ENCODE measurements at places on chromosomes 16 and 17. TPM values are rescaled to one million over a fixed set of nuclear protein-coding genes. Genes with fewer than 3 reads are reported as not detected.
A peak's percentile ranks its signal among the peaks of the same experiment; 100 is the strongest.

GRCh38 chr17:37744961-37745800 is at the start of gene HNF1B:
Gene HNF1B (minus strand): TSS chr17:37745059. CDS start chr17:37744884, 175 bp downstream.
- no peak for DNase-seq

GRCh38 chr16:46583036-46583435 is 38.1 kb downstream of the SHCBP1 start:
- DNase-seq, result no peak

- DNase-seq, result no peak
Measured at GRCh38 chr17:50308666-50309065, 34.4 kb downstream of the TMEM92 start.

GRCh38 chr17:57605675-57606105 is 139.4 kb downstream of the CCDC182 start:
- peak; percentile 26 for DNase-seq

DNA sequence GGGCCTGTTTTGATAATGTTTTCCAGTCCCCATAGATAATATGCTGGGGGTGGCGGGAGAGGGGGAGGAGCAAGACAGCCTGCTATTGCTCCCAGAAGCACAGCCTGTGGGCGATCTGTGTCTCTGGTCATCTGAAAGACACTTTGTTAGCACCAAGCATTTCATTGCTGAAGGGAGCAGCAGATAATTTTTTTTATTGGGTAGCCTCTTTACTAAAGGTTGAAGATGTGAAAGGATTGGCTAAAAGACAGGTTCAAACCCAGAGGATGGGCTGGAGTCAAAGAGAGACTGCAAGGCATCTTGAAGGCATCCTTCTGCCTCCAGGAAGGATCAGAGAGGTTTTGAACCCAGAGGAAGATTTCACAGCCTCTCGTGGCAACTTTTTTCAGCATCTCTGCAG is 60.6 kb downstream of the C17orf67 start:
- no peak for DNase-seq

- DNase-seq, result no peak
Measured at GRCh38 chr17:60716766-60717165, 39.1 kb downstream of the BCAS3 start.

ZNF423 gene
- 3.9 TPM for total RNA-seq

DNA sequence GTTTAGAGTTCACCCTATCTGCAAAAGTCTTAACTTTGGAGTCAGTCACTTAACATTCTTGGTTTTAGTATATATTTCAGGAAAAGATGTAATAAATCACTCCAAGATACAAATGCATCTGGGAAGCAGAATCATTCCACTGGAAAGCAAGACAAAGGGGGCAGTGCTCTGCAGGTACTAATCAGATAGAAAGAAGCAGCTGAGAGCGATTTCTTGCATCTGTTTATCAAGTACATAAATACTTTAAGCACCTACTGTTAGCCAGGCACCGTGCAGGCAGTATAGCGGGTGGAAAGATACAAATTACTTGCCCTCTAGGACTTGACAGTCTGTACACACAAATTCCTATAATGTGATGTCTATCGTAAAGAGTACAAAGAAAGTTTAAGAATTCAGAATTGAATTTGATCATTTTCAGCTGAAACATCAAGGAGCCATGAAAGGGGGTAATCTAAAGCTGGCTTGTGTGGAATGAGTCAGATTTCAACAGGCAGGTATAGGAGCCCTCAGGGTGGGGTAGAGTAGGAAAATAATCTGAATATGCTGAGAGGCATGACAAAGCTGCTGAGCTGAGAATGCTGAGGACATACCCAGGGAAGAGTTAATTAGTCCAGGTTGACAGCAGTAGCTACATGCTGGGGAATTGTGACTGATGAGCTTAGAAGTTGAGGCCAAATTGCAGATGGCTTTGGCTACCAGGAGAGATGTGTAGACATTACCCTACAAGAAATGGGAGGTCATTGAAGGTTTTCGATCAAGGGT is 110.2 kb downstream of the CA10 start:
- DNase-seq, result no peak

DNA sequence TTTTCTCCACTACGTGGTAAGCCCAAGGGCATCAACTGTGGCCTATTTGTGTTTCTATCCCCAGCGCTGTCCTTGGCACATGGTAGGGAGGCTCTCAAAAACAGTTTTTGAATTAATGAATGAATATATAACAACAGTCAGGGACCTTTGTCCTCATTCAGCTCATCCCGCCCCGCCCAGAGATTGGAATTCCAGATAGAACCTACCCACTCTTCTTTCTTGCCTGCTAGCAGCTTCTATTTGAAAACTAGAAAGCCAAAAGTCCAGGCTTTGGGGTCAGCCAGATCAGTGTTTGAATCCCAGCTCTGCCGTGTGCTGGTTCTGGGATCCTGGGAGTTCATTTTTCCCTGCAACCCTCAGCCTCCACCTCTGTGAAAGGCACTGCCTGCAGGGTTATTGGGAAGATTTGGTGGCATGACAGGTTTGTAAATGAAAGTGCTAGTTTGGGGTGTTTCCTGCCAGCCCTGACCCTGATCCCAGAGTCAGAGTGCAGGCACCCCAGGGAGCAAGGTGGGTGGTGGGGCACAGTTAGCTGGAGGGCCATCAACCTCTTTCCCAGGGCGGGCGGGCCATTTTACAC is 4.5 kb downstream of the NHERF1 start:
- no peak for DNase-seq

TLCD2 gene
- 1.4 TPM for total RNA-seq

TMIGD1 gene
- total RNA-seq, result not detected

DNA sequence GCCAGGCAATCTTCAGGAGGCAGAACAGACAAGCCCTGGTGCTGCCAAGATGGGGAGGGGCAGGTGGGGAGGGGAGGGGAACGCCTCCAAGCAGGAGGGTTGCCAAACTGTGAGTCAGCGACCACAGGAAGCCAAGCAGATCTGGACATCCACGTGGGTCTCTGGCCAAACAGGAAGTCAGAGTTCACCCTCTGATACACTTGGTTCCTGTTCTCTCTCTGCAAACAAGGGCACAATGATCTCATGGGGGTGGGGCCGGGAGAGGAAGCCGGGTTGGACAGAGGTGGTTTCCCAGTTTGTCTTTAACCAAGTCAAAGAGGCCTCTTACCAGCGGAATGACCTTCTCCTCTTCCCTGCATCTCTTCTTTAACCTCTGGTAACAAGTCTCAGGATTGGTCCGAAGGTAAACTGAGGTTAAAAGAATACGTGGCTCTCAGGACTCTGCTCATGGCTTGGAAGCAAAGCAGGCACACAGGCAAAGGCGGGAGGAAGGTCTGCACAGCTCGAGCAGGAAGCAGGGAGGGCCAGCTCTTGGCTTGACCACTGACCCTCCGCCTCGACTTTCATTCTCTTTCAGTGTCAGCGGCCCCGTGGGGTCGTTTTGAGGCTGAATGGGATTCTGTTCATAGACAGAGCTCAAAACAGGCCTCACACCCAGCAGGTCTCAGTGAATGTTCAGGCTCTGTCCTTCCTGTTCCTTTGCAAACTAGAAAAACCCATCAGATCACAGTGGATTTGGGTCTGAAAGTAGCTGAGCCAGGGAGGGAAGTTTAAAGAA is 32.9 kb downstream of the TK2 start:
- peak; percentile 100 for DNase-seq

CHST4 gene
- total RNA-seq, result not detected

LDHD gene
- total RNA-seq, result 0.39 TPM

SLC25A39 gene
- 54.0 TPM for total RNA-seq

DNA sequence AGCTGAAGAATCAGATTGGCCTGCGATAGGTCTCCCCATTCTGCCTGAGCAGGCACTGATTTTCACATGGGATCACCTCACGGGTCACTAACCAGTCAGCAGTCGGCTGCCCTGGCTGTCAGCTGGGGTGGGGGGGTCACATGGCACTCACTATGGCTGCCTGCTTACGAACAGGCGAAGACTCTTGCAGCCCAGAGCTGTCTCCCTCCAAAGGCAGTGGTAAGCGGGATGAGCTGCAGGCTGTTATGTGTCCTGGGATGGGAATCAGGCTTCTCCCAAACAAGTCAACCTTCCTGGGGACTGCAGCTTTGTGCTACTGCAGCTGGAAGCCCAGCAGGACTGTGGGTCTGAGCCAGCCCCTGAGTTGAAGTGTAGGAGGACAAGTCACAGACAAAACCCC is 29.0 kb upstream of the ADORA2B start:
- no peak for DNase-seq

DNA sequence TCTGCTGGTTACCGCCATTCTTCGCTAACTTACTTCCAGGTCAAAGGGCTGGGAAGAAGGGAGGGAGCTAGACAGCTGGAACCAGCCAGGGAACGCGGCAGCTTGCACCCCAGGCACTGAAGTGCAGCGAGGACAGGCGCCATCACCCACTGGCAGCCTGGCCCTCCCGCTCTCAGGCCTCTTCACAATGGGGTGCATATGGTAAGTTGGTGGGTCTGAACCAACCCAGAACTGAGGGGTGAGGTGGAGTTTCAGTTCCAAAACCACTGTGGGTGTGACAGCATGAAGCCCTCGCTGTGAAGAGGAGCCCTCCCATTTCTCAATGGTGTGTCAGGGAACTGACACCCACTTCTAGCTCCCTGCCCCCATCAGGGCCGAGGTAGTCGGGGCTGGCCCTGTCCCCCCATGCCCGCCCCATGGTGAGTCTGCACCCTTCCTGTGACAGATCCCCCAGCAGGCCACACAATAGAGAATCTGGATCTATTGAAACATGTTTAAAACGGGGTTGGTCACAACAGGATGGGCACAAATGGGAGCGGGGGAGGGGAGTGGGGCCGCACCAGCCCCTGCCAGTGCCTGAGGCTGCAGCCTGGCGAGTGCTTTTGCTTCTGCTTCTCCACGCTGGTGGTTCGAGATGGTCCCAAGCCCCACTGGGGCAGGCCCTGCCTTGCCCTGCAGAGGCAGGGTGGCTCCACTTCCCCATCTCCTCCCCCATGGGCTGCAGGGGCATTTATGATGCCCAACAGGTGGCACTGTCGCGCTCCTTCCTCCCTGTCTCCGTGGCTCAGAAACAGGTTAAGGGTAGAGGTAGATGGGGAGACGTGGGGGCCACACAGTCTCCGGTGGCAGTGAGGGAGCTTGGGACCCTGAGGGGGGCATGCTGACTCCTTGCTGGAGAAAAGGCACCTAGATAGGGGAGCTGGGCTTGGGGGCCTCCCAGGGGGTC is 2.3 kb downstream of the LIMD2 start:
- peak; percentile 65 for DNase-seq

GRCh38 chr17:67582673-67583081 is 135.1 kb upstream of the NOL11 start:
- DNase-seq, result peak; percentile 63

GRCh38 chr17:45394913-45395568 is 37.6 kb downstream of the ARHGAP27 start:
- peak; percentile 64 for DNase-seq

CACNG4 gene
- not detected for total RNA-seq

GRCh38 chr17:17186551-17187505 is 19.3 kb downstream of the PLD6 start:
- DNase-seq, result no peak

NPIPA7 gene
- 0.25 TPM for total RNA-seq

GRCh38 chr17:36851250-36851649 is 86.0 kb upstream of the LHX1 start:
- peak; percentile 39 for DNase-seq

DNA sequence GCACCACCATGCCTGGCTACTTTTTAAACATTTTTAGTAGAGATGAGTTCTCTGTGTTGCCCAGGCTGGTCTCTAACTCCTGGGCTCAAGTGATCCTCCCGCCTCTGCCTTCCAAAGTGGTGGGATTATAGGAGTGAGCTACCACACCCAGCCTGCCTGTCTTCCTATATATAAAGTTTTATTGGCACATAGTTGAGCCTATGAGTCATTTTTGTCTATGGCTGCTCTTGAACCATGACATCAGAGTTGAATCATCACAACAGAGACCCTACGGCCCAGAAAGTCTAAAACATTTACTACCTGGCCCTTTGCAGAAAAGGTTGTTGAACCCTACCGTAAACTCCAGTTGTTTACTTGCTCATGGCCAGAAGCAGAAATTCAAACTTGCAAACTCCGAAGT is 7.9 kb downstream of the SEPTIN12 start:
- DNase-seq, result no peak

DNA sequence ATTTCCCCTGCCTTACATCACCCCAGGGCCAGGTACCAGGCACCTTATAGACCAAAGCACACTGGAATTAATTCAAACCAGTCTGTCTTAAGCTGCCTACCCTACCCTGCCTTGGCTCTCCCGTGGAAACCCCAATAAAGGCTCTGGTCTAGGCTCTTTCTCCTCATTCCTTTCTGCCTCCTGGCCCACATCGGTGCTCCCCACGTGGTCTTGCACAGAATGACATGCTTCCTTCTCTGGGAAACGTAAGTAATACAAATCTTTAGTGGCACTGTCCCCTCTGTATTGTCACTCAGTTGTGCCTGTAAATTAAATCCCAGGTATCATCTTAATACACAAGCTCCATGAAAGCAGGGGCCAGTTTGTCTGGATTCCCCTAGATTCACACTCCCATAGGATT is 16.6 kb downstream of the KRT25 start:
- no peak for DNase-seq

GRCh38 chr17:82791532-82791931 is 39.7 kb downstream of the TBCD start:
- DNase-seq, result no peak

GRCh38 chr17:30571921-30572320 is 94.7 kb downstream of the GOSR1 start:
- DNase-seq, result no peak

- no peak for DNase-seq
Measured at GRCh38 chr16:67723911-67724305, 4.8 kb upstream of the GFOD2 start.

G6PC1 gene
- total RNA-seq, result not detected

GRCh38 chr17:37516127-37516571 is 26.5 kb downstream of the DUSP14 start:
- DNase-seq, result no peak

PROCA1 gene
- total RNA-seq, result 0.25 TPM

GRCh38 chr17:63295839-63296590 is 150.1 kb downstream of the CYB561 start:
- no peak for DNase-seq

DNA sequence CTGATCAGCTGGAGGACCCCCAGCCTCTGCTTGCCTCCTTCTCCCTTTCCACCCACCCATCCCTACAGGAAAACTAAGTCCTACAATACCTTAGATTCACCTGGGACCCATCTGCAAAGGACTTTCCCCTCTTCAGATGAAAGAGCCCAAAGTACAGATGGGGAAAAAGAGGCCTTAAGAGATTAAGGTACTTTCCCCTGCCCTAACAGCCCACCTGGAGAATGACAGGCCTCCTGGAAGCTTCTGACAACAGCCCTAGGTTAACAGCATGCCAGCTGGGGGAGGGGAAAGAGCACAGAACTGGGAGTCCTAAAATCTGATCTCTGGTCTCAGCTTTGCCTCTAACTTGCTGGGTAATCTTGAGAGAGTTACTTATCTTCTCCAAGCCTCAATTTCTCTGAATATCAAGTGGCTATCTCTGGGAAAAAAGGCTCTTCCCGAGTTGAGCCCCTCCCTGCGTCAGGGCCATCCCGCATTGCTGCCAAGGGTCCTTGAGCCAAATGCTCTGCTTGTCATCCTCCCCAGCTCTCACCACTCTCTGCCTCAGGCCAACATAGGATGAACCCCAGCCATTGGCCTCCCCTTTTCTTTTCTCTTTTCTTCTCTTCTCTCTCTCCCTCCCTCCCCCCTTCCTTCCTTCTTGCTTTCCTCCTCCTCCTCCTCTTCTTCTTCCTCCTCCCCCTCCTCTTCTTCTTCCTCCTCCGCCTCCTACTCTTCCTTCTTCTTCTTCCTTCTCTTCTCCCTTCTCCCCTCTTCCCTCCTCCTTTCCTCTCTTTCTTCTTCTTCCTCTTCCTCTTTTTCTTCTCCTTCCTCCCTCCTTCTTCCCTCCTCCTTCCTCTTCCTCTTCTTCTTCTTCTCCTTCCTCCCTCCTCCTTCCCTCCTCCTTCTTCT is 22.5 kb upstream of the SP6 start:
- no peak for DNase-seq

Data from dermis microvascular lymphatic vessel endothelial cell (primary cell).